Inflammatory macrophage treated with lipopolysaccharide for 4 hours (primary cell): ENCODE measurements at places on chromosomes 7 and 10.

GRCh38 chr10:37434091-37434490 is 308.7 kb downstream of the ANKRD30A start:
- no peak for DNase-seq

GRCh38 chr7:6160191-6160623 is 112.2 kb downstream of the CYTH3 start:
- no peak for DNase-seq

DNA sequence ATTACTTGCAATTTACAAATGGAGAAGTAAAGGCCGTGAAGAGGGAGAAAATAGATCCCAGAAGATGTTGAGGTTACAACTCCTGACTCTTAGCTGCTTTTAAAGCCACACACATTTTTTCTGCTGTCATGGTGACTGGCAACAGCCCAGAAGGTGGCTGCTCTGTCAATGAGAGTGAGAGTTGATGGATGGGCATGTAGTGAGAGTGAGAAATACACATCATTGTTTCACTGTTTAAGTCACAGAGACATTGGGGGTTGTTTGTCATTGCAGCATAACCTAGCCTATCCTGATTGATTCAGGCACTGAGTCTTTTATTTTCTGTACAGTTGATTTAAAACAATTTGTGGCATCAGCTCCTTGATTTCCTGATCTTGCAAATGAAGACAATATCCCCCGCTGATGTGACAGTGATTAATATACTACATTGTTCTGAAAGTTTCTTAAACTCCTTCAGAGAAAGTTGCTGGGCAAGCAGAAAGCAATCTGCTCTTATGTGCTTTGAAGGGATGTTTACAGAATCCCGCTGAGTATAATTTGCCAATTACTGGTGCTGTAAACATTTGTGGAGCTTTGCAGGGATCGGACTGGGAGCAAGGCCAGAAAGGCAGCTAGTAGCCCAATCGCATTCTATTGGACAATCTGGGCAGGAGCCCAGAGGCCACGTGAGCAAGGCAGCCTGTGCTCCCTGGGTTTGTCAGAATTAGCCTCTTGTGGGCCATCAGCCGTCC is 229.6 kb downstream of the PRPF18 start:
- DNase-seq = no peak

DNA sequence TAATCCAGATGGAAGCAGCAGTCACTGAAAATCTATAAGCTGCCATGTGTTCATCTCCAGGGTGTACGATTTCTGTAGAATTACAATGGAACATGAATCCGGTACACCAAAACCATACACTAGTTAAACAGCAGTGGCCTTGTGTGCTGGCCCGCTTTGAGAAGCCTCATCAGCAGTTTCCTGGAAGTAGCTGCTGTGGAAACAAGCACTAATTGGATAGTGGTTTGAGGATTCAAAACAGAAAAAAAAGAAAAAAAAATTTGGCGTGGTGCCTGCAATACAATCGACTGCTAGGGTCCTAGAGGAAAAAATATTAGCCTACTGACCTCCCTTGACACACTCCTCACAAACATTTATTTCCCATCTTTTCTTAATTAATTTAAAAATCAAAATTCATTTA is 545.9 kb downstream of the SORCS1 start:
- DNase-seq = no peak

DNA sequence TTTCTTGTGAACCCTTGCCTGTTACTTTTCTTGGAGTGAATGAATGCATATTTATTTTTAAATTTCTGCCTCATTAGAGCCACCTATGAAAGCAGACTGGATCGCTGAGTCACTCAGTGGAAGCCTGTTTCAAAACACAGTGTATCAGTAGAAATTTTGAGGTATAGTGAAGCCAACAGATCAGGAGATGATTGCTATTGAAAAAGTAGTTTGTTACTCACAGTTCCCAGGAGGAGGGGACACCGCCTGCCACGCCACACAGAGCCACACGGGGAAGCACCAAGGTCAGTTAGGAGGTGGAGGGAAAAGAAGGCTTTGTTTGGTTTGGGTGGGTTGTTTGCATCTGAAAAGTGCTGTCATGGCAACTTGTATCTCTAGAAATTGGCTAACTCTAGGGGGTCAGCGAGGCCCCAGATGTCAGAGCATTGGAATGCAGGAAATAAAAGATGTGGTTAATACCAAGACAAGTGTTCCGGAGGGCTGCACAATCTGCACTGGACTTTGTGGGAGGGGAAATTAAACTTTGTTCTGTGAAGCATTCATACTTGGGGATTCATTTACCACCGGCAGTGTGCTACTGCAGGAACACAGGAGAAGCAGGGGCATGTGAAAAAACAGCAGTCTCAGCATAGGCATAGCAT is 106.4 kb upstream of the SDK1 start:
- no peak for DNase-seq

- DNase-seq = no peak
These were observed 786.9 kb upstream of the IGFBP3 start for GRCh38 chr7:46707973-46708372.

GRCh38 chr7:140726281-140726680 is 29.8 kb downstream of the NDUFB2 start:
- peak; percentile 24 for DNase-seq

- peak; percentile 50 for DNase-seq
These were observed 41.5 kb downstream of the MYOF start for GRCh38 chr10:93440591-93441091.

- DNase-seq = no peak
These were observed 79.4 kb upstream of the LRRN3 start for GRCh38 chr7:111011520-111011919.

DNA sequence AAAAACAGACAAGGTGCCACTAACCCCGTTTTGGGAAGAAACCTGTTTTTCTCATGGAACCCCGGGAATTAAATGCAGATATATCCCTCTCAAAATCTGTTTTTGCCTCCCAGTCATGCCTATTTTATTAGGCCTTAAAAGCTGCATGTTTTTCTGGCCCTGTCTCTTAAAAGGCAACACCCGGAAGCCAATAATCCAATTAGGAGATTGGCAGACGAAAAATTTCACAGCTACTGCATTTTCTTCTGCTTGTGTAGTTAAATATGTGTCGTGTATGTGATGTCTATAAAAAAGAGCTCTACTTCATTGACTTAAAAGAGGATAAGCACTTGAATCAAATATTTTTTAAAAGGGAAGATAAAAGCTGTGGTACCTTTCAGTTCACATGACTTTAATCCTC is 31.9 kb upstream of the OPTN start:
- DNase-seq = no peak

- DNase-seq = no peak
These were observed 216.6 kb downstream of the WDR37 start for GRCh38 chr10:1272777-1273161.

DNA sequence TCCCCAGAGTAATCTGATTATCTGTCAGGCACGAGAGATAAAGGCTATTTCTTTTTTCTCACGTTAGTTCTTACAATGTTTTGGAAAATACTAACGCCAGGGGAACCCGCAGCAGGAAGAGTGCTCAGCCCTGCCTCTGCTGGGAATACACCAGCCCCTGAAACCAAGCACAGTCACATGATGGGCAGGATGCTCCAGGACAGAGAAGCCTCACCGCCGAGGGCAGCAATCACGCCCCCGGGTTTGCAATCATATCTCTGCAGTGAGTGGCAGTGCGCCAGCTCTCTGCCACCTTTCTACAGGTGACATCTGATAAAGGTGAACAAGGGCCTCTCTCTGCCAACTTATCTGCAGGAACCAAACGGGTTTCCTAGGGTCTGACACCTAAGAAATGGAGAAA is 39.8 kb downstream of the BRI3 start:
- no peak for DNase-seq

GRCh38 chr7:19203686-19204085 is 58.5 kb upstream of the FERD3L start:
- no peak for DNase-seq

DNA sequence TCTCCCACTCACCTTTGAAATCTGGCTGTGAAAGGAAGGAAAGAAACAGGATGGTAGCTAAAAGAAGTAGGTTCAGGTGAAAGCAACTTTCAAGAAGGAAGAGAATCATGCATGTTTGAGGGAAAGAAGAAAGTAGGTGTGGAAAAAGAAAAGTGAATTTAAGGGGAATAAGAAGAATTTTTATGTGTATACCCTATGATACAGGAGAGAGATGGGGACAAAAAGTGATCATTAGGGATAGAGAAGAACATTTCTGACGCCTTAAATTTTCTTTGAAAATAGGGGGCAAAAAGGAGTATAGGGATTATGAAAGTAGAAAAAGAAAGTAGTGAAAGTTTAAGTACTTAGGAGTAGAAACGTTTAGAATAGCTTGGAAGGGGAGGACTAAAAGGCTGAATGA is 15.2 kb downstream of the KRIT1 start:
- no peak for DNase-seq

DNA sequence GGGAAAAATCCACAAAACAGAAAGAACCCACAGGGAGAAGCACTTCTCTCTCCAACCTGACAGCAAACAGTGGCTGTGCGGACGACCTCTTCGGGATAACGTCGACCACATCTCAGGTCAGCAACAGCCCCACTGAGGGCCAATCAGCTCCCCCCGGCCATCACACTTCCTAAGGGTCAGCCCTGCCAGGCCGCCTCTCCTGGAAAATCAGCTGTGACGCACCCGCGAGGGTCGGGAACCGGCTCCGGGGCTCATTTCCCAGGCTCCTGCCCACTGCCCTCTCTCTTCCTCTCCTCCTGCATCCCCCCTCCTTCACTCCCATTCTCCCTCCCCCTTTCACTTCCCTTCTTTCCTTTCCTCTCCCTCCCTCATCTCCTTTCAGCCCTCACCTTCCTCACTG is 118.3 kb downstream of the DIP2C start:
- DNase-seq = no peak

- no peak for DNase-seq
These were observed 167.2 kb downstream of the MAD1L1 start for GRCh38 chr7:2065528-2065927.

GRCh38 chr10:15789793-15790525 is 70.2 kb upstream of the ITGA8 start:
- DNase-seq = no peak

DNA sequence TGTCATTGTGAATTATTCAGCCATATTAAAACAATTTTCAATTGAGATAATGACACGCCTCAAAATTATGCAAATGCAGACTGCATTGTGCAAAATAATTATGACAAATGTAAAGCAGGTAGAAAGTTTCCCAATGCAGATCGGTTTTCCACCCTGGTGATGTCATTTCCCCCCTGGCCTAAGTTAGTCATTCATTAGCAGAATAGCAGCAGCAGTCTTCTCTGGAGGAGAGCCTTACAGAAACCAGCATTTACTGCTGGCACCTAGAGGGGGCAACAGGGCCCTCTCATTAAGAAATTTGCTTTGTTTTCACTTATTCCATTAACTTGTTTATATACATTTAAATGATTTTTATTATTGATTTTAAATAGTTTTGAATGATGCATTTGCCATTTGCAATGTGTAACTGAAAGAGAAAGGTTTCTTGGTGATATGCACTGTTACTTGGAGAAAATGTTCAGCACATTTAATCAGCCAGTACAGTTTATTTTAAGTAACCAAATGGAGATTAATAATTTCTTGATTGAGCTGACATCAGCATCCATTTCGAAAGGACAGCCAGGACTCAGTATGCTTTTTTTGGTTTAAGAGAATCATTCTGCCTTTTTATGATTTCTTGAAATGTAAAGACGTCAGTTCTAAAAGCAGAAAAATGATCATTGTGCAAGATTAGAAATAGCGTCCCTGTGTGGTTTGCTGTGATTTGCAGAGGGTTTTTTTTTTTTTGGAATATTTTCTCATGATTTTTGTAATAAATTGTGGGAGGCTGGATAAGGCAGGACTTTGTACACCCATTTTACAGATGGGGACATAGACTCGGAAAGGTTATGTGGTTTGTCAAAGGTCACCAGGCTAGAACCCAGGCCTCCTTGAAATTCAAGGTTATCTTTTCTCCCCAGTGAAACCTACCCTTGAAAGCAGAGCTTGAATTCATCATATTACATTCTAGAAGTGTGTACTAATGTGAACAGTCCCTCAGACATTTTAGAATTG is 3.5 kb downstream of the ARID5B start:
- peak; percentile 91 for DNase-seq

- DNase-seq = peak; percentile 46
These were observed 9.3 kb downstream of the ATG9B start for GRCh38 chr7:151014950-151015349.

DNA sequence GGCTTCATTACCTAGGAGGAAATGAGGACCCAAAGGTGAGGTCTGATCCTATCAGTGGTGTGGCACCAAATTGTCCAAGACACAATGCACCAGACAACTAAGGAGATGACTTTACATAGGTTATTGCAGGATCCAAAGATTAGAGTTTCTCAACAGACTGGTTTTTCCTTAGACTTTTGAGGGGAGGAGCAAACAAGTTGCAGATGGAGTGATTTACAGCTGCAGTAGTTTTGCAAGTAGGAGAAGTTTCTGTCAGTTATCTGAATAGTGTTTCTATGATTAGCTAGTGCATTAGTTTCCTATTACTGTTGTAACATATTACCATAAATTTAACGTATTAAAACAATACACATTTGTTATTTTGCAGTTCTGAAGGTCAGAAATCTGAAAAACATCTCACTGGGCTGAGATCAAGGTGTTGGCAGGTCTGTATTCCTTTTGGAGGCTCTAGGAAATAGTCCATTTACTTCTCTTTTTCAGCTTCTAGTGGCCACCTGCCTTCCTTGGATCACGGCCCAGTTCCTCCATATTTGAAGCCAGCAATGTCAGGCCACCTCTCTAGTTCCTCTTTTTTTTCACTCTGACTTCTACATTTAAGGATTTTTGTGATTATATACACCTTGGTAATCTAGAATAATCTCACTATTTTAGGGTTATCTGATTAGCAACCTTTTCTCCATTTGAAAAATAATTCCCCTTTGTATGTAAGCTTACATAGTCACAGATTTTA is 994.9 kb downstream of the REEP3 start:
- no peak for DNase-seq

DNA sequence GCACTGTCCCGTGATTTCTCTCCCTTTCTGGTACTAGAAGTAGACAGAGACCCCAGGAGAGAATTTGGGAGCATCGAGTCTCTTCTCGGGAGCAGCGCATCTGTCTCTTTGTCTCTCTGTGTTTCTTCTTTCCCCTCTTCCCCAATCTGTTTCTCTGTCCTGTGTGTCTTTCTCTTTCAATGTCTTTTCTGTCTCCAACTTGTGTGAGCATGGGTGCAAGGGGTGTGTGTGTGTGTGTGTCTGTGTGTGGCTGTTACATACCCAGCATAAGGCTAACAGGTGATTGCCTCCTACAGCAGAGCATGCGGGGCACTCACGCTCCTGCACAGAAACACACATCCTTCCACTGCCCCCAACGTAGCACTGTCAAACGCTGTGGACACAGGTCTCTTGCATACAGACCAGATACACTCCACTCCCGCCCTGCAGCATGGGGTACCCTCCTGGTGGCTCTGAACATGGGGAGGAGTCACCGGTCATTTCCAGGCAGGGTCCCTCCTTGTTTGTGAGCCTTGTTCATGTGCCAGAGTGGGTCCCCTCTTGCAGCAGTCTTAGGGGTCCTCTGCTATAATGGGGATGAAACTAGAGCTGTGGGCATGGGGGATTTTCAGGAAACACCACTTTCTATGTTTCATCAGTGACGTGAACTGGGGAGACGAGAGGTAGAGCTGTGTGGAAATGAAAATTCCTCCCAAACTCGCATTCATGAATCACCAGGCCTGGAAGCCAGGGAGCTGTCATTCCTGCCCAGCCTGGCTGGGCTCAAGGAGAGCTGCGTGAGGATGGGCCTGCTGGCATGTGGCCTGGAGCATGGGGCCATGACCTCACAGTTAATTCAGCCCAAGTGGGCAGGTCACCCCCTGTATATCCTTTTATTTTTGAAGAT is 980 bp downstream of the ADAMTS14 start:
- DNase-seq = no peak
